ENCODE measurements at places on chromosomes 4 and X.

DNA sequence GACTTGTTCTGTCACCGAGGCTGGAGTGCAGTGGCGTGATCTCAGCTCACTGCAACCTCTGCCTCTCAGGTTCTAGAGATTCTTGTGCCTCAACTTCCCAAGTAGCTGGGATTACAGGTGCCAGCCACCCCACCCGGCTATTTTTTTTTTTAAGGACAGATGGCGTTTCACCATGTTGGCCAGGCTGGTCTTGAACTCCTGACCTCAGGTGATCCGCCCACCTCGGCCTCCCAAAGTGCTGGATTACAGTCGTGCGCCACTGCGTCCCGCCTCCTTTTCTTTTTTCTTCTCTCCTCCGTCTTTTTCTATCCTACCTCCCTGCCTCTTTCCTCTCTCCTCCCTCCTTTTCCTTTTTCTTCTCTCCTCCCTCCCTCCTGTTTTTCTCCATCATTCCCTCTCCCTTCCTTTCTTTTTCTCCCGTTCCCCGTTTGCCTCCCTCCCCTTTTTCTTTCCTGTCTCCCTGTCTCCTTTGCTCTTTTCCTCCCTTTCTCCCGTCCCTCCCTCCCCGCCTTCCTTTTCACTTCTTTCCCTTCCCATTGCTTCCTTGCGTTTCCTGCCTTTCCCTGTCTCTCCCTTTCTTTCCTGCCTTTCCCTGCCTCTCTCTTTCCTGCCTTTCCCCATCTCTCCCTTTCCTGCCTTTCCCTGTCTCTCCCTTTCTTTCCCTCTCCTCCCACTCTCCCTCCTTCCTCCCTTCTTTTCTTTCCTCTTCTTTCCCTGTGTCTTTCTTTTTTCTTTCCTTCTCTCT, 2.1 kb upstream of the SLC25A6 start:
- no peak for DNase-seq

- no peak for DNase-seq
Measured at GRCh38 chr4:98374643-98375042, 113.5 kb downstream of the RAP1GDS1 start.

GRCh38 chr4:152512483-152512882, 23.4 kb downstream of the FBXW7 start:
- DNase-seq, result no peak

- no peak for DNase-seq
Measured at GRCh38 chrX:133559909-133560308, 144.6 kb upstream of the GPC4 start.

GRCh38 chrX:45421806-45422205, 221.1 kb upstream of the DIPK2B start:
- no peak for DNase-seq

DNA sequence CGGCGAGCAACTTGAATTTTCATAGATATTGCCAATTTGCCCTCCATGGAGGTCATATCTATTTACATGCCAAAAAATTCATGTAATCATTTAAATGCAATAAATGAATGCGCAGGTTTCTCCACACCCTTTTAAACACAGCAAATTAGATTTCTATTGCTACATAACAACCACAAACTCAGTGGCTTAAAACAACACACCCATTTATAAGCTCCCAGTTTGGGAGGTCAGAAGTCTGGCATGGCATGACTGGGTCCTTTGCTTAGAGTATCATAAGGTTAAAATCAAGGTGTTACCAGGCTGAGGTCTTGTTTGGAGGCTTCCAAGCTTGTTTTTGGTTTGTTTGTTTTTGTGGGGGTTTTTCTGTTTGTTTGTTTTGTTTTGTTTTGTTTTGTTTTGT, 49.9 kb upstream of the NYX start:
- no peak for DNase-seq

DNA sequence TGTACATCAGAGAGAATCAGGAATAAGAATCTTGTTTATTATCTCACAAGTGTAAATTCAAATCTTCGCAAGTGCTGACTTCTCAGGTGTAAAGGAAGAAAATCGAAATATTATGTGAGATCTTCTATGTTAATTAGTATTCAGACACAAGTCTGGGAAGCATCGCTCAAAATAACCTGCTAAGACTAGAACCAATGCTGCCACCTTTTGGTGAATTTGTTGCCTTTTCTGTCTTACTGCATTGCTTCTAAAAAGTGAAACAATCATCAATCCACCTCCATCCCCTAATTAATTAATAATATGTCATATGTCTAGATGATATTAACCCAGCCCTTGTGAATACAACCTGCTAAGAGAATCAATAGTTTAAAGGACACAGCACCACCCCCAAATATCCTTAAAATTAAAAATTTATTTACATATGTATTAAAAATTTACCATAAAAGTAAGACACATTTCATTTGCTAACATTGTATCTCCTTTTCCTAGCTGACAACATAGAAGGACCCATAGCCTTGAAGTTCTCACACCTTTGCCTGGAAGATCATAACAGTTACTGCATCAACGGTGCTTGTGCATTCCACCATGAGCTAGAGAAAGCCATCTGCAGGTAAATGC, 3.5 kb downstream of the EPGN start:
- no peak for DNase-seq

DNA sequence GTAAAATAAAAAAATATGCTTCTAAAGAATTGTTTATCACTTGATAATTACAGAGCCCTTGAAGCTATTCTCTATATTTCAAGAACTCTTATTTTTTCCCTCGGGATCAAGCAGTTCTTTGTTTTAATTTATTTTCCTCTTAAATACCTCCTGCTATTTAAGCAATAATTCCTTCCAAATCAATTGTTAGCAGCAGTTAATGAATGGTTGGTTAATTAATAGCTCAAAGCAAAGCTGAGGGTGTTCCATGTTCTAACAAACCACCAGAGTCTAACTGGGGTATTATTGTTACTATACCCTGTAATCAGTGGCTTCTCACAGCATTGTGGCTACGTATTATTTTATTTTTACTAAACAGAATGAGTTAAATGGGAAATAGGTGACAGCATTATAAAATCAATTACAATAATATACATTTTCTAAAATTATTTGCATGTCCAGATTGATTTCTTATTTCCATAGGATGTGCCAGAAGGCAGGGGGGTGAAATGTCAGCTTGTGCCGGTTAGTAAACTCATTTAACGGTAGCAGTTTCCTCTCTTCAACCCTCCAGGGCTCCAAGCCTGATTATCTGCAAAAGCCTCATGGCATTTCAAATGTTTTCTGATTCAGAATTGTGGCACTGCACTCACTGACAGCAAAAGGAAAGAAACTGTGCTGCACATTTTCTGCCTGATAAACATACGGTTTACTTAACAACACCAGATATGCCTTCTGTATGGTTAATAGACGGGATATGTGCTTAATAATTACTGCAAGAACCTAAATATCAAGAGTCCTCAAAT, 286.9 kb upstream of the EMCN start:
- no peak for DNase-seq

- DNase-seq, result no peak
Measured at GRCh38 chrX:136457303-136457917, 30.3 kb upstream of the BRS3 start.

DNA sequence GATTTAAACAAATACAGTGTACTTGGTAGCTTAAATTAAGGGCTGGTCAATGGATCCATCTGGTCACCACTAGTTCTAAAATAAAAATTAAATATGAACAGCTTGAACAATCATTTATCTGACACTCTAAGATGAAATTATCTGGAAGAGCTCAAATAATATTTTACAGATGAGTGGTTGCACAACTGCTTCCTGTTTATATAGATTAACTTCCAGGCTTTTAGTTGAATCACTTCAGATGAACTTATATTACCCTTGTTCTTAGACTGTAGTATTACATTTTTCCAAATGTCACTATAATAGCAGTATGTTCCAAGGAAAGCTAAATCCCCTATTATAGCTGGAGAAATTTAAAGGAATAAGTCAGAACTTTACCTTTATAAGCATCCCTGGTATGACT, 92.4 kb upstream of the SMIM10 start:
- no peak for DNase-seq

- DNase-seq, result no peak
Measured at GRCh38 chr4:85610450-85610849, 135.5 kb downstream of the ARHGAP24 start.

DNA sequence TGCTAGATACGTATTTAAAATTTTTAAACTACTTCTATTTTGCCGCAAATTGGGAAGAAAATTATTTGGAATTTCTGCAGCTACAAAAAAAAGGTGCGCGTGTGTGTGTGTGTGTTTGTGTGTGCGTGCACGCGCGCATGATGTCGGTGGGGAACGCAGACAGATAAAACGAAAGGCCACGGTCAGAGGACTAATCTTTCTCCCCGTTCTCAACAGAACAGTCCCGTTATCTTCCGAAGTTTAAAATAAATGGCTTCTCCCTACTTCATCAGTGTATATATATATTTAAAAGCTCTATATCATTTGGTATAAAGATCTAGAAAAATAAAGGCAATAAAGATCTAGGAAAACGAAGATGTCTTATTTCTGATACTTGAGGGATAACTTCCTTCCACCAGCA, 1.5 kb downstream of the MGARP start:
- DNase-seq, result no peak

DNA sequence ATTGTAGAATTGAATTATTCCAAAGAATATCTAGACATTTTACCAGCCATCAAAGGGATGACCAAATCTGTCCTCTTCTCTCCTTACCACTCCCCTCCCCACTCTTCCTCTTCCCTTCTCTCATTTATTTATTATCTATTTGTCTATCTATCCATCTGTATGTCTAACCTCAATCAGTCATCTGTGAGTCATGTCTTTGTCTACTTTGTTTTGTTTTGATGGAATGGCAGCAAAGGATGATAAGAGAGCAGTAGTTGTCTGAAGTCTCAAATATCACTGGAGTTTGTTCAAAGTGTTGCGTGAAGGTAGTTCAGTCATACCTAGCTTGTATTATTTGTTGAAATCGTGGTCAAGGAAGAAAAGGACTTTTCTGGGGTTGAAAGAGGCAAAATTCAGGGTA, 34.7 kb upstream of the PGRMC2 start:
- DNase-seq, result no peak

DNA sequence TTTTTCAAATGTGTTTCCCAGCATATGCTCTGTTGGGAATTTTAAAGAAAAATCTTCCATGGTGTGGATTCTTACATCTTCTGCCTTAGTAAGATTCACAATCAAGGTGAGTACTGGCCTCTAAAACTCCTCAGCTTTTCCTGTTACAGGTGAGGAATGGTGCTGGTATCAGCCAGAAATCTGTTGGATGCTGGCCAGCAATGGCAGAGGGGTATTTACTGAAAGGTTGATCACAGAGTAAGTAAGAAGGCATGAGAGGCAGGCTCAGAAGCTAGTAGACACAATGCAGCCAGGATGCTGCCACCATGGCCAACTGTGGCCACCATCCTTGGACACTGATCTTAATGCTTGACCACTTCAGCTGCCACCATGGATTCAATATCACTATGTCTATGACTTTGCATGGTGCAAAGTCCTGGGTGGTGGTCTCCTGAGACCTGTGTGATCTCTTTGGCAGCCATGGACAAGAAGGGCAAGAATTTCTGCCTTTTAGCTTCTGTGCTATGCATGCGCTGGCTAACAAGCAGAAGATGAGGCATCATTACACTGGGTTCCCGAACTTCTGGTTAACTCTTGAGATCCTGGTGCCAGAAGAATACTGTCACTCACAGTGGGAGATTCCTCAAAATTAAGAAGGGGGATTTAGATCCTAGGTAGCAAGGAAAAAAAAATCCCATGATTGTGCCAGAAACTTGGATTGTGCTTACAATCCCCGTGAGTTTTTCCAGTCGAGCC, 60.2 kb downstream of the CHRNA9 start:
- no peak for DNase-seq

DNA sequence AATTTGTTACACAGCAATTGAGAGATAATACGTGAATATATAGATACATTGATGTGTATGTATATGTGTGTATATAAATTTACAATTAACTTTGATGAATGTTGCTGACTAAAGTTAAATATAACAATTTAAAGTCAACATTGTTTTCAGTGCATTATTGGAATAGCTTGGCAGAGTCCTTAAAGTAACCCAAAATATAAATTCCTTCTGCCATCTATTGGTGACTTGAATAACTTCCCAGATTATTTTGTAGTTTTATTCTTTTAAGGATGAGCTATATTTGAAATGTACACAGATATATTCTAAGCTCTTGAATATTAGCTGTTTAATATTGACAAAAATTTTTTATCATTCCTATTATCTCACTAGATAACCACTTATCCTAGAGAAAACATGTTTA, 298.2 kb upstream of the FSTL5 start:
- DNase-seq, result no peak

- DNase-seq, result peak; percentile 22
Measured at GRCh38 chr4:6463311-6464289, 8.8 kb downstream of the PPP2R2C start.

DNA sequence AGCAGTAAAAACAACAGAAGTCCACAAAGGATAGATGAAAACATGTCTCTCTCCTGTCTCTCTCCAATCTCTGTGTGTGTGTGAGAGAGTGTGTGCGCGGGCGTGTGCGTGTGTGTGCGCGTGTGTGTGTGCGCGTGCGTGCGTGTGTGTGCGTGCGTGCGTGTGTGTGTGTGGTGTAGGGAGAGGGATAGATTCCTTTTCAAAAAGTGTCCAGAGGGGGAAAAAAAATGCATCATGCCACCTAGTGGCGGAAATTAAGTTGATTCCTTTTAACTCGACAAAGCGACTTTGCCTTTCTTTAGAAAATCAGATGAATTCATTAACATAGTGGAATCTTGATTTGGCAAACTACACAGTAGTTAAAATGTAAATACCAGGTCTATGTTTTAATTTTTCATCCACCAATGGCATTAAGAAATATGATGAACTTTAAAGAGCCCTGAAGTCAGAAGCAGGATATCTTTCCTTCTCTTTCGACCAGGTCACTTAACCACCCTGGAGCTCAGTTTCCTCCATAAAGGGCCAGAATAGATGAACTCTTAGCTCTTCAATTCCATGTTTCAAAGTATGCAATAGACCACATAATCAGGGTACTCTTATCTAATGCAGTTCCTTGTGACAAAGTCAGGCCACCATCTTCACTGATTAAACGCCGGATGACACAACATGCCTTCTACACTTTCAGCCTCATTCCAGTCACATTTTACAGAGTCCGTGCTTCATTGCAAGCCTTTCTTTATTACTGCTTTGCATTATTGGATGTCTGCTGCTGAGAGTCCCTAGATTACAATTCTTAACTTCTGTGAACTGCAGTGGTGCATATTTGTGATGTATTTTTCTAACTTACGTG, 162.8 kb downstream of the FBXO8 start:
- no peak for DNase-seq

GRCh38 chr4:37885496-37885895, 5.4 kb upstream of the TBC1D1 start:
- no peak for DNase-seq

GRCh38 chr4:70714079-70714887, 7.5 kb upstream of the RUFY3 start:
- DNase-seq, result no peak

- DNase-seq, result no peak
Measured at GRCh38 chr4:8472689-8473197, 32.2 kb downstream of the TRMT44 start.

- no peak for DNase-seq
Measured at GRCh38 chr4:38762560-38762959, 20.2 kb downstream of the TLR10 start.

DNA sequence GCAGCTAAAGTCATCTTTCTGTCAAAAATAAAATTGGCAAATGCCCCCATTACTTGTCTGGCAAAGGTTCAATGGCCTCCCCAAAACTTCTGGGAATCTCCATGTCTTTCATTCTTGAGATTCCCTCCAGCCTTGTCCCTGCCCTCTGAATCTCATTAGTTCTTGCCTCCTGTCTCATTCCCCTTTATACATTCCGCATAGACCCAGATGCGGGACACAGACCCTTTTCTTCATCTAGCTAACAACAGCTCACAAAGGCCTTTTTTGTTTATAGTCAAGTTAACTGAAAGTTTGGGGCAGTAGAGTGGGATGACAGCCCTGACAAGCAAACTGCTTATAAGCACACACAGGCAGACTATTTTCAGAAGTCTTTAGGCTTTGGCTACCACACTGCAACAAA, 306.1 kb upstream of the FAM241A start:
- DNase-seq, result no peak
